ENCODE measurements at places on chromosomes 4 and X.
A peak's percentile ranks its signal among the peaks of the same experiment; 100 is the strongest.

DNA sequence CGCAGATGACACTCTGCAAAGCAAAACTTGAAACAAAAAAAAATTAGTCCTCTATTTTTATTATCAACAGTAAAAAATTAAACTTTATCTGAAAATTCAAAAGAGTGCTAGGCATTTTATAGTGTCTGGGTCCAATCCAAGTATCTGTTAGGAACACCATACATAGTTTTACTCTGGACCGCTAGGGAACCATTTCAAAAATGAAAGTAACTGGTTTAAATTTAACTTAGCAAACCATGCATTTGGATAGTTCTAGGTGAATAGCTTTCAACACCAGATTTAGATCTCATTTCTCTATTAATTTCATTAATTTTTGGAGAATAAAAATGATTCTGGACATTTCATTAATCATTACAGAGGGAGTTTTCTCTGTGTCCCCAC, 1.2 kb downstream of the KLKB1 start:
- no peak for DNase-seq

- DNase-seq: no peak
Observed at GRCh38 chr4:21092531-21092930, 392.3 kb downstream of the PACRGL start.

DNA sequence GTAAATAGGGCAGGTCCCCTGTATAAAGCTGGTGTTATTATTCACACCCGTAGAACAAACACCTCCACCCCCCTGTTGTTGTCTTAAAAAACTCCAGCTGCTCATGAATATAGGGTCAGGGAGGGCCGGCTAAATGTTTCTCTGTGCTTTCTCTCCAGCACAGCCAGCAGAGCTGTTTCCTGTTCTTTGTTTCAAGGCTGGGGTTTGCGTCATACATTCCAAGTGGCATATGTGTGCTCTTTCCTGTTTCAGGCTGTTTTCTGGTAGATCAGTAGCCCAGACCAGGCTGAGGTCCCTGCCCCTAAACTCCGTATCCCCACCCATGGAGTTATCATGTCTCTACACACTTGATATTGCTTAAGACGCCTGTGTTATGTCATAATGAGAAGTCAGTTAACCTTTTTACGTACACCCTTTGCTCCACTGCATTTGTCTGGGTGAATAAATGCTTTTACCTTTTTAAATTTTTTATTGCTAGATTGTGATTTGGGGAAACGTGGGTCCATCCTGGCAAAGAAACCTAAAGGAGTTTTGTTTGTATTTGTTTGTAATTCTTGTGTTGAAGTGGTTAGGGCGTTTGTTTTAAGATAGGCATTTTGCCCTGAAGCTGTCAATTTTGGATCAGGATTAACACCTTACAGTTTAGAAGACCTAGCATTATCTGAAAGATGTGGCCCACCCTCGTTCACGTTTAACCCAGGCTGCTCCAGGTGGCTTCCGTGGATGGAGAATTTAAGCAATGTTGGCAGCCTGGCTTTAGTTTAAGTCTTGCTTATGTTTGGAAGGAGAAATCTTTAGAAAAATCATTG, 3.3 kb downstream of the KLF3 start:
- DNase-seq: peak; percentile 92

DNA sequence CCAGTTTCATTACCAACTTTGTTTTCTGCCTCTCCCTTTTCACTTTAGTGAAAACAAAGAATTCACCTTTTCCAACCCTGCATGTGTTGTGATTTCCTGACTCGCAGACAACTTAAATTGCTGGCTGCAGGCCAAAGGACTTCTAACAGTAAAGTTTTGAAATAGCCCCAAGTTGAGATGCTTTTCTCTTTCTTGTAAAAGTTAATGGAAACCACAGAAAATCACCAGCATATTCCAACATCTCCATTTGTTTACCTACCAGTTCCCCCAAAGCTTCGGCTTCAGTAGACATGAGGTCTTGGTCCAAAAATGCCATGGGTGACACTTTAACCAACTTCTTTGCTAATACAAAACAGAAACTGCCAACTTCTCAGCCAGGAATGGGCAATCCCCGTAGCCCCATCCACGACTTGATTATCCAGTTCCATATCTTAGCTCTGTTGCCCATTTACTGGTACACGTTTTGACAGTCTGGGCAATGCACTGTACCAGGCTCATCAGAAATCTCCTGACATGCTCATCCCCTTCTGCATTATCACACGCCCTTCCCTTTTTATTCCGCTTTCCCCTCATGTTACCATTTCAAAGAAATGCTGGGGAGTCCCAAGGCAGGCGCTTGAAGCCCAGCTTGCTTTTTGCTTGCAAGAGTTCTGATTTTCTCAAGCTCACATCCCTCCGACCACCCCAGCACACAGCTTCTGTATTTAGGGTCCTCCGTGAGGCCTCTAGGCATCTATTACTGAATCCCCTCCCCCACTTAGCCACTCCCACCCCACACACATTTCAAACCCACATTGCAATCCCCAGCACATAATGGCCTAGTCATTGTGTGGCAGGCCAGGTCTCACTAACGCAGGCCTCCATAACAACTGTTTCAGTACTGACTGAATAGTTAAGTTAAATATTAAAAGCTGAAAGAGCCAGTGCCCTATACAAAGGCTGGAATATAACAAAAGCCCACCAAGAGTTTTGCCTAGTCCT, 137.9 kb upstream of the S100G start:
- no peak for DNase-seq

DNA sequence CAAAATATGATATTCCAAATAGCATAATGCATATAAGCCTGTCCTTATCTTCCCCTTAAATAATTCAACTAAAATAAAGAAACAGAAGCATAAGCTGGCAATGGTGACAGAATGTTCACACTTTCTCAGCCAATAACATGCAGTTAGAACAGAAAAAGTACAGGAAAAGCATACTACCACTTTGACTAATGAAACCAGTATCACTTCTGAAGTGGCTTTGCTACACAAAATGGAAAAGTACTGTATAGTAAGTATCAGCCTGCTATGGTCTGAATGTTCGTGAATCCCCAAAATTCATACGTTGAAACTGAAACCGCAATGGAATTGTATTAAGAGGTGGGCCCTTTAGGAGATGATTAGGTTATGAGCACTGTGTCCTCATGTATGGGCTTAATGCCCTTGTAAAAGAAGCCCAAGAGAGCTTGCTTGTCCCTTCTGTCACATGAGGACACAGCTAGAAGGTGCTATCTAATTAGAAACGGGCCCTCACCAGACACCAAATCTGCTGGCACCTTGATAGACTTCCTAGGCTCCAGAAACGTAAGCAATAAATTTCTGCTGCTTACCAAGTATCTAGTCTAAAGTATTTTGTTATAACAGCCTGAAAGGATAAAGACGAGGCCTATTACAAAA, 102.6 kb downstream of the PRDM5 start:
- no peak for DNase-seq

- DNase-seq: no peak
Observed at GRCh38 chr4:40749717-40750460, at the start of gene NSUN7. NSUN7 (plus strand) TSS chr4:40749955; CDS start chr4:40750694, 739 bp downstream.

- DNase-seq: no peak
Observed at GRCh38 chr4:140943486-140944198, 187.5 kb upstream of the TBC1D9 start.

DNA sequence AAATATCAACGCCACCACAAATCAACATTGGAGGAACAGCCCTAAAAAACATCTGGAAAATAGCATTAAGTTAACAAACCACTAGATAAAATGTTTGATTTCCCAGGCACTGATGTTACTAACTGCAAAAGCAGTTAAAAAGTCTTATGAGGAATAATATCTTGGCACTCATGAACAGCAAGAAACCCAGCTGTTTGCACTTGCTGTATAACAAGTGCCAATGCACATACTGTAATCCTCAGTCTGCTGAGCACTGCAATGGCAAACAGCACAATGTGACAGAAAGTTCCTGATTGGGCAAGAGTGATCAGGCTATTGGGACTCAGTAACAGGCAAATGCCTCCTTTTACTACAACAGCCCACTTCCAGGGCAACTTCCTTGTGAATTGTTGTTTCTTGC, 20.8 kb upstream of the SEC24B start:
- no peak for DNase-seq

GRCh38 chrX:39008549-39008948, 207.3 kb downstream of the MID1IP1 start:
- peak; percentile 72 for DNase-seq

DNA sequence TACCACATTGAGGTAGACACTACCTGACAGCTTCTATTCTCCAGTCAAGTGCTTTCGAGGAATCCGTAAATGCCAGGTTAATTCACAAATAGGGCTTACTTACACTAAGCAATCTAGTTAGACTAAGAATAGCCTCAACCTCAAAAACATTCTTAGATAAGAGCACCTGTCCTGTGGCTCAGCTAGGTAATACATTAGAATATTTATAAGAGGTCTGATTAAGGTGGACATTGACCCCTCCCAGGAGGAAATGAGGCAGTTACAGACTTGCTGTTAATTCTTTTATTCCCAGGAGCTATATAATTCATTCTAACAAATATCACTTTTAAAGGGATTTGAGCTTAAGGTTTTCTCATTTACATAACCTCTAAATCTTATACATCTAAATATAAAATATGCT, 758.1 kb downstream of the GRID2 start:
- DNase-seq: no peak

DNA sequence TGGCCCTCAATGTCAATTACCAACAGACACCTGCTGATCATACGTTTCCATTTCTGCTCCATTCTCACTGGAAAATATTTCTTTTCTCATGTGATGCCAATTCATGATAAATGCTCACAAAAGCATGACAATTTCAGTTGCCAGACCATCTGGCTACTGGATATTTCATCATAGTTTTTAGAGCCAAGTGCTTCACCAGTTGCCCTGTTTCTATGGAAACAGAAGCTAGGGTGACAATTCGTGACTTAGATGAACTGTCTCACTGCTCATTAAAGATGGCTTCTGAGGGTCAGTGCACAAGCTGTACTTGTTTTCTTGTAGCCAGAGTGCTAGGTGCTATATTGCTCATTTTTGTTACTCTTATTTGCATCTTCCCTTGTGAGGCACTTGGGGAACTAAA, 184.9 kb downstream of the COMMD8 start:
- no peak for DNase-seq

DNA sequence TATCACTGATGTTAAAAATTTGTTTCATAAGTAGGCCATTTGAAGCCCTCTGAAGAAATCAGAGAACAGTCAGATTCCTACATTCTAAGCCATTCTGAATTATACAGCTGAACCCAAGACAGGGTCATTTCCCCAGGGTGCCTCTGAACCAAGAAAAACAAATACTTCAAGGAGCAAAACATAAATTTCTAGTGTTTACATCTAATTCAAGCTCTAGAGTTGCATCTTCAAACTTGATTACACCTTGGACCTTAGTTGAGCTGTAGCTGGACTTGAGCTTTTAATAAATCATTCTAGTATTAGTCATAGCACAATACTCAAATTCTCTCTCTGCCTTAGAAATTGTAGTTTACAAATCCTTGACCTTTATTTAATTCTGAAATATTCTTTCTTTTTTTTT, 87.6 kb upstream of the IL15 start:
- no peak for DNase-seq

- no peak for DNase-seq
Observed at GRCh38 chr4:146534178-146534577, 12.4 kb upstream of the SLC10A7 start.

DNA sequence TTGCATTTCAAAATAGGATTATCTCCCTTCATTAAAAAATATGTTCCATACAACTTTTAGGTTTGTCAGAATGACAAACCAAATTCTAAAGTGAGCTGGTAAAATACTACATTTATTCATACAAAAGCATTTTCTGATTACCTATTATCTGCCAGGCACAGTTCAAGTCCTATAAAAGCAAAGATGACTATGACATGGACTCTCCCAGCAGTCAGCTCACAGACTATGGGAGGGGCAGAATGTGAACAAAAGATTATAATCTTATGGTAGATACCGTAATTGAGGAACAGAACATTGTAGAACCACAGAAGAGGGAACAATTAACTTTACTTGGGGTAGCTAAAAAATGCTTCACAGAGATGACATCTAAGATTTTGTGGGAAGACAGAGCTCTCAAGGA, 12.4 kb downstream of the PAQR3 start:
- DNase-seq: no peak

DNA sequence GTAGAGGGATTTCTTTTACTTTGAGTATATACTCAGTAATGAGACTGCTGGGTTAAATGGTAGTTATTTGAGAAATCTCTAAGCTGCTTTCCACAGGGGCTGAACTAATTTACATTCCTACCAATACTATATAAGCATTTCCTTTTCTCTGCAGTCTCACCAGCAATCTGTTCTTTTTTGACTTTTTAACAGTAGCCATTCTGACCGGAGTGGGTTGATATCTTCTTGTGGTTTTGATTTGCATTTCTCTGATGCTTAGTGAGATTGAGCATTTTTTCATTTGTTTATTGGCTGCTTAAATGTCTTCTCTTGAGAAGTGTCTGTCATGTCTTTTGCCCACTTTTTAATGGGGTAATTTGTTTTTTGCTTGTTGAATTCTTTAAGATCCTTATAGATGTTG, 43.3 kb downstream of the SPCS3 start:
- DNase-seq: no peak

GRCh38 chrX:123563167-123563566, 169.7 kb downstream of the THOC2 start:
- no peak for DNase-seq

GRCh38 chr4:121724671-121725070, 27.9 kb upstream of the ANXA5 start:
- DNase-seq: no peak

DNA sequence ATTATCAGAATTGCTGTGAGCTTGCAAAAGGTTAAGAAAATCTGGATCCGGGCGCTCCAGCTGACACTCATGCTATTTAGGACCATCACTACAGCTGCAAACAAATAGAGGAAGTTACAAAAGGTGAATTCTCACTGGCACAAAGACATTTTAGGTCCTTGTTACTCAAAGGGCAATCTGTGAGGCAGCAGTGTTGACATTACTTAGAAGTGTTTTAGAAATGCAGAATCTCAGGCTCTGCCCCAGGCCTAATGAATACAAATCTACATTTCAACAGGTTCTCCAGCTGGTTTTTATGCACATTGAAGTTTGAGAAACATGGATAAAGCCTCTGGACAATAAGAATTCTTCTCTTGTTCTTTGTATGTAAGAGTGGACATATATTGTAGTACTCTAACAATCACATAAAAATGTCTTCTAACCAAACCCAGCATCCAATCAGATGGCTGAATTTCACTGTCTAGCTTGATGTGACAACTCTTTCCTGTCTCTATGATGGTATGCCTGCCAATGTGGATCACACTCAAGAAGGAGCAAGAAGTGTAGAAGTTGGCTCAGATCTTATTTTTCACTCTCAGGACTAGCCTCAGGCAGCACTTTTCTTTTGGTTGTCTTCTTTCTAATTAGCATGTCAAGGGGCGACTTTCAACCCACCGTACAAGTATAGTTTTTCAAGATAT, 18.8 kb downstream of the SLC7A11 start:
- no peak for DNase-seq
